ENCODE measurements at places on chromosomes 7 and 10. TPM values are rescaled to one million over a fixed set of nuclear protein-coding genes. Genes with fewer than 3 reads are reported as not detected.

Gene LOXL4
- total RNA-seq, result not detected

Gene MUC12
- 1.6 TPM for total RNA-seq

Gene LLCFC1
- not detected for total RNA-seq

Gene GPR15LG
- not detected for total RNA-seq

Gene VAX1
- not detected for total RNA-seq

Gene CH25H
- not detected for total RNA-seq

DNA sequence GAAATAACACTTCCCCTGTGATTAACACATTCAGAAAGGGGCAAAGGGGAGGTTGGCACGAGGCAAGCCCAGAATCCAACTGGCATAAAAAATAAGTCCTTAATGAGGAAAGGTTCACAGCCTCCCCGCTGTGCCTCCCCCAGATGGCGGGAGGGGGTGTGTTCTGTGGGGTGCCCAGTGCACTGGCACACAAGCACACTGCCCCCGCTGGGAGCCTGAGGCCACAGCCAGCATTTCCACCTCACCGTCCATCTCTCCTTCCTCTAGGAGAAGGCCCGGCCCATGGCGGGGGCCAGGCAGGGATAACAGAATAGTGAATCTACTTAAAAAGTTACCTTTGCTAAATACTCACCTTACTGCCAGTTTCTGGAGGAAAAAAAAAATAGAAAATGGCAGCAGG lies 43.2 kb downstream of the PRKAG2 start:
- DNase-seq, result no peak

- no peak for DNase-seq
These were observed 4.9 kb downstream of the SMARCD3 start for GRCh38 chr7:151243408-151244195.

GRCh38 chr10:35572583-35572982 lies 32.6 kb upstream of the GJD4 start:
- DNase-seq, result no peak

GRCh38 chr10:61758433-61758832 lies 95.7 kb downstream of the CABCOCO1 start:
- no peak for DNase-seq

GRCh38 chr7:121084256-121084655 lies 95.7 kb downstream of the CPED1 start:
- DNase-seq, result no peak

- peak; percentile 60 for DNase-seq
These were observed 9.0 kb upstream of the ARPC1B start for GRCh38 chr7:99365318-99366141.

DNA sequence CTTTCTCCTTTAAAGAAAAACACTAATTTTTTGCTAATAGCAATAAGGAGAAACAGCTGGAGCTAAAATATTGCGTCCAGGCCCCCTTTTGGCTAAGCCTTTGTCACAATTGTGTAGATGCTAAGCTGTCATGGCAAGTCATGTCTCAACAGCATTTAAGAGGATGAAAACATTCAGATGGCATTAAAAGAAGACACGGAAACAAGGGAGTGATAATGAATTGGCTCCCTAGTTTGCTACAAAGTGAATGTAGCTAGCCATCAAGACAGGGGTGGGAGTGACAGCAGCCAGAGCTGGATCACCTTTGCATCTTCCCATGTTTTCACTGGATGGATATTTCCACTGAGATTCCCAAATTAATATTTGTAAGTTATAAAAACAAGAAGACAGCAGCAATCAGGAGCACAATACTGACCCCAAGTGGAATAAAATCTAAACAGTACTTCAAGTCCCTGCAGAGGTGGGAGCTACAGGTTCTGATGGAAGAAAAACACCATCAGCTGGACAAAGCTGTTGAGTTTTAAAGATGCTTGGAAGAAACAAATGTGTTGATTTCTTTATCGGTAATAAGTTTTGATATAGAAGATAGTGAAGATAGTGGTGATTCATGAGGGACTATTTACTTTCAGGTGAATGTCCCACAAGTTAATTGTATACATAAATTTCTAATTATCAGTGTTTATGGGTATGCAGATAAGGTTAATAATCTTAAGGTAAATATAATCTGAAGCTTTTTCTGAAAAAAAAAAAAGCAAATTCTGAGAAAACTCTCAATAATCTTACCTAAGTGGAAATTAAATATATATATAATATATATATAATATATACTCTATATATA lies 129.4 kb downstream of the SLC16A9 start:
- no peak for DNase-seq

DNA sequence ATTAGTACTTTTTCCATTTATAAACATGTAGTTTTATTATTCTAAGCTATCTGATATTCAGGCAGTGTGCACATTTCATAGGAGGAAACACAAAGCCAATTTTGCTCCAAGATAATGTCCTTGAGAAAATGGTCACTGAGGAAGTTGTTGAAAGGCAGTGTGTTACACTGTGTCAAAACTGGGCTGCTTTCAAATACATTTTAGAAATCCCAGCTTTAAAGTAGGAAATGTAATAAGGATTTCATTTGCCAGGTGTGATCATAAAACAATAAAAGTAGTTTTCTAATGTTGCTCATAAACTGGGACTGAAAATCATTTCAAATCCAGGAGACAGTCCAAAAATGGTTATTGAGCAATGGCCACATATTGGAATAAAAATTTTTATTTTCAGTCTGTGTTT lies 80.1 kb downstream of the WDR37 start:
- no peak for DNase-seq

DNA sequence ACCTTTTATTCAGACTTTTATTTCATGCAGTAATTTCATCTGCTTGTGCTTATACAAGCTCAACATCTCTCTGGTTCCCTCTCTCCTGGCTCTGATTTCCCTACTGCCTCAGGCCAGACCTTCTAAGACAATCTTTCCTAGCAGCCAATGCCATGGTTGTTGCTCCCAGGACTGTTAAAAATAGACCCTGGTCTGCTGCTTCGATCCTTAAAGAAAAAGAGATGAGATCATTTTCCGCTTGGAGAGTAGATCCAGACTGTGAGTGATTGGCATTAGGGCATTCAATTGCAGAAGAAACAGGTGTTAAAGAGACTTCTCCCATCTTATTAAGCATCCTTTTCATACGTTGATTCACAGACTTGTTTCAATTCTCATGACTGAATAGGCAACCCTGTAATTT lies 68.4 kb upstream of the ITGB1 start:
- DNase-seq, result no peak

GRCh38 chr10:62851442-62851841 lies 35.3 kb upstream of the EGR2 start:
- DNase-seq, result peak; percentile 25

- no peak for DNase-seq
These were observed 374.8 kb upstream of the AKR1E2 start for GRCh38 chr10:4450981-4451908.

- DNase-seq, result no peak
These were observed 349.8 kb downstream of the ARL4A start for GRCh38 chr7:13037216-13037615.

DNA sequence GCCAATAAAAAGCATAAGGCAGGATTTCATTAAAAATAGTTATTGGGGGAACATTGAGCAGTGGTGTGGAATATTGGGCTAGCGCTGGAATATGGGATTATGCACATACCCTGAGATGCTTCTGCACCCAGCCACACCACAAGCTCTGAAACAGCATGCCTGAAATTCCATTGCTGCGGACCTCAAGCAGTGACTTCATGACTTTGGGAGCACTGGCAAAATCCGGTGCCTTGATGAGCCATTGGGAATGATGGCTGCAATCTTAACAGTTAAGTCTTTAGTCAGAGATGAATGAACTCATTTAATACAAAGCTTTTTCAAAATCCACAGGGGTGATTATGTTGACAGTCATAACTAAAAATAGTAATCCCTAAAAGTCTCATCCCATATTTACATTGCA lies 274.7 kb upstream of the MTPN start:
- no peak for DNase-seq

- no peak for DNase-seq
These were observed 138.4 kb downstream of the ST7 start for GRCh38 chr7:117091721-117092120.

- DNase-seq, result no peak
These were observed 32.2 kb downstream of the PHTF2 start for GRCh38 chr7:77830649-77831355.

Data from activated T-cell treated with anti-CD3 and anti-CD28 coated beads, Interleukin-2, amount 50 U/mL, for 72 hours (primary cell).